ENCODE measurements at places on chromosomes 6 and 20. TPM values are rescaled to one million over a fixed set of nuclear protein-coding genes. Genes with fewer than 3 reads are reported as not detected.

DNA sequence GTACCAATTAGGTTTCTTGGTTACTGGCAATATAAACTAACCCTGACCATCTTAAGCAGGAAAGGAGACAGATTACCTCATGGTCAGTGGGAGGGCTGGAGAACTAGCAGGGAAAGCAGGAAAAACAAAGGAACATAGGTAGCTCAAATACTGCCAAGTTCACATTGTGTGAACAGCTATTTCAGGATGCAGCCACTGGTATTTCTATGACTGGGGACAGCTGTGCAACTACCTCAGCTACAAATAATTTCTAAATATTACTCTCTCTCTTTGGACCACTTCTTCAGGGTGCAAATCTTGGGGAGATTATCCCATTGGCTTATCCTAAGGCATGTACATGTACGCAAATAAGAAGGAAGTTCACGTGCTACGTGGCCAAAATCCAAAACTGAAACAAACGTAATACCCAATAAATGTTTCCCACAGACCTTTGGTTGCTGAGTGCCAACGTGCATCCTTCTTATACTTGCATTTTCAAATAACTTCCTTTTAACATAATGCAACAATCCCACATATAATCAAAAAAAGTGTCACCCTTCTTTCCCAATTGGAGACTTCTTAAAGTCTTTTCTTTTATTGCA is 180.9 kb downstream of the PHF3 start:
- DNase-seq, result no peak
- H3K27me3 ChIP-seq, result no peaks in the 10 kb centered on the region
- no peaks in the 10 kb centered on the region for H3K36me3 ChIP-seq
- H3K27ac ChIP-seq, result no peak overlapping the region
- no peaks in the 10 kb centered on the region for H3K4me1 ChIP-seq
- H3K4me3 ChIP-seq, result no peak overlapping the region

BEND6 gene
- total RNA-seq, result 0.85 TPM

DNA sequence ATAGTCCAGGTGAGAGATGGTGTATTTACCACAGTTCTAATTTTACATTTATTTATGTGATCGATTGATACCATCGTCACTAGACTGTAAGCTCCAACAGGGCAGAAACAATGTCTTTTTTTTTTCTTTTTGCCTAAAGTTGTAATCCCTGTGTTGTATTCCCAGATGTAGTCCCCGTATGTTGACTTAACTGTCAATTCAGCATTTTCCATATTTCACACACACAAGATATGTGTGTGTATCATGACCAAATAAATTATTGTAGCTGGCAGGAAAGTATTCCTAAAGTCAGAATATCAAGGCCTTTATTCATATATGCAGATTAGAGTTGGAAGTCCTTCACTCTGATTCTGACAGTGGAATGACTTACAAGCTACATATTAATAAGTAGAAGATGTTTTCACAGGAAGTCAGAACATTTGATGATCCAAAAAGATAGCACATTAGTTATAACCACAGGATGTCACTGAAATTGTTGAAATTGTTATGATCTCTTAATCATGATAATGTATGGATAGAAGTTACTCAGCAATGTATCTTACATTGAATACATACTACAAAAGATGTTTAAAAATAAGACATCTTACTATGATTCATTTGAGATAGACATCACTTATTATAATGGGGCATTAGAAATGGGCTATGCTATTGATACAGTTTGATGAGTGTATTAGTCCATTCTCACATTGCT is 10.6 kb downstream of the RNF182 start:
- no peak overlapping the region for H3K4me3 ChIP-seq
- no peaks in the 10 kb centered on the region for H3K36me3 ChIP-seq
- no peak overlapping the region for H3K27ac ChIP-seq
- H3K27me3 ChIP-seq, result peaks cover under 1% of the 10 kb centered on the region

DNA sequence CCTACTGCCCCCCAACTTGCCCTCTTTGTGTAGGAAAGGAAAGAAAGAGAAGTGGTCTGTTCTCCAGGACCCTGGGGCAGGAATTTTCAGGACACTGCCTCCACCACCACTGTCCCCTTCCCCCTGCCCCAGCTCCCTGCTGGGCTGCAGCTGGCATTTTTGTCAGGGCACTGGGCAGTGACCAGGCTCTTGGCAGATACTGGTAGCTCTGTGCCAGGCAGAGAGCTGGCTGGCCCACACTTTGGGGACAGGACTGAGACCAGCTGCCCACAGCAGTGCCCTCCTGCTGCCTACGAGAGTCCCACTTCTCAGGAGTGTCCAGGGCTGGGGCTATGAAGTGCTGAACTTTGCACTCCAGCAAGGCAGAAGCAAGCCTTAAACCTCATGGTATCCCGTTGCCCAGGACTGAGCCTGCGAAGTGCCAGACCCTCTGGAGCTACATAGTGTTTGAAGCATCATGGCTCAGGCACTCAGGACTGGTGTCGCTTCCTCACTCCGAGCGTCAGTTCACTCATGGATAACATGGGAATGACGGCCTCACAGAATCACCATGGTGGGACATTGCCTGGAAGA is 19.3 kb downstream of the SLC13A3 start:
- H3K36me3 ChIP-seq, result no peaks in the 10 kb centered on the region
- H3K4me1 ChIP-seq, result no peaks in the 10 kb centered on the region
- no peak overlapping the region for H3K4me3 ChIP-seq
- no peaks in the 10 kb centered on the region for H3K27me3 ChIP-seq
- no peak overlapping the region for H3K27ac ChIP-seq

GRCh38 chr20:1087311-1087905 is 31.0 kb upstream of the PSMF1 start:
- DNase-seq, result no peak
- no peak overlapping the region for H3K27ac ChIP-seq
- H3K4me3 ChIP-seq, result no peak overlapping the region
- H3K27me3 ChIP-seq, result no peaks in the 10 kb centered on the region
- H3K36me3 ChIP-seq, result no peaks in the 10 kb centered on the region

- DNase-seq, result peak; percentile 28
- H3K36me3 ChIP-seq, result no peaks in the 10 kb centered on the region
- H3K27ac ChIP-seq, result peak overlapping the region; percentile 70
Measured at GRCh38 chr6:113854531-113855499, 2.3 kb upstream of the MARCKS start.

SOX18 gene
- 5.3 TPM for total RNA-seq

SYCP2 gene
- 0.51 TPM for total RNA-seq

- DNase-seq, result no peak
- H3K4me3 ChIP-seq, result no peak overlapping the region
- H3K36me3 ChIP-seq, result no peaks in the 10 kb centered on the region
Measured at GRCh38 chr20:53763707-53764414, 170.2 kb upstream of the ZNF217 start.

DNA sequence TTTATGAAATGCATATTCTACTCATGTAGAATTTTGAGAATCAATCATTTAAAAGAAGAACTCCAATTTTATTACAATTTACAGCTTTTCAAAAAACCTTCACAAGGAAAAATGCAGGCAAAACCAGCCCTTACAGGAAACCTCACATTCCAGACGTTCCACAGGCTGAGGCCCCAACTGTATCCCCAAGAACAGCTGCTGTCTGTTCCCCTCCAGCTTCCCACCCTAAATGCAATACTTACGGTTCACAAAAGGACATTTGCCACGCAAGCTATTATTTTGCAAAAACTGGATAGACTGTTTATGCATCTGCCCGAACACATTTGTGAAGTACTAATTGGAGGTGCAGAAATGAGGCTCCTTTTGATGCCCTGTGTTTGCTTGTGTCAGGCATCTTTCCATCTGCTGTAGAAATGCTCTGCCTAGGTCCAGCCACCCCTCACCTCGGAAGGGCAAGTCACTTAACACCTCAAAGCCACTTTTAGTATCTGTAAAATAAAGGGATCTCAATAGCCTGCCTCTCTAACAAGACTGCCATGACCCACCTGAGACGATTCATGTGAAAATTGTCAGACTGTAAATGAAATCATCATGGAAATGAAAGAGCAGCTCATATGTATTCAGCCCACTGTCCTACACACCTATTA is 26.5 kb downstream of the PDE10A start:
- peaks cover 3% of the 10 kb centered on the region for H3K4me1 ChIP-seq
- DNase-seq, result no peak
- no peak overlapping the region for H3K4me3 ChIP-seq
- no peaks in the 10 kb centered on the region for H3K36me3 ChIP-seq

GRCh38 chr20:44153636-44154043 is 33.3 kb downstream of the JPH2 start:
- H3K36me3 ChIP-seq, result no peaks in the 10 kb centered on the region
- H3K27me3 ChIP-seq, result no peaks in the 10 kb centered on the region
- no peak overlapping the region for H3K4me3 ChIP-seq
- H3K4me1 ChIP-seq, result peaks cover 60% of the 10 kb centered on the region
- DNase-seq, result no peak

GRCh38 chr6:36327226-36327918 is 9.3 kb downstream of the BNIP5 start:
- H3K27me3 ChIP-seq, result peaks cover 5% of the 10 kb centered on the region
- no peak overlapping the region for H3K4me3 ChIP-seq
- no peaks in the 10 kb centered on the region for H3K36me3 ChIP-seq
- no peak for DNase-seq
- H3K4me1 ChIP-seq, result no peaks in the 10 kb centered on the region

MAN1A1 gene
- 20.2 TPM for total RNA-seq

GPSM3 gene
- 2.2 TPM for total RNA-seq

SPTLC3 gene
- total RNA-seq, result 1.4 TPM

DNA sequence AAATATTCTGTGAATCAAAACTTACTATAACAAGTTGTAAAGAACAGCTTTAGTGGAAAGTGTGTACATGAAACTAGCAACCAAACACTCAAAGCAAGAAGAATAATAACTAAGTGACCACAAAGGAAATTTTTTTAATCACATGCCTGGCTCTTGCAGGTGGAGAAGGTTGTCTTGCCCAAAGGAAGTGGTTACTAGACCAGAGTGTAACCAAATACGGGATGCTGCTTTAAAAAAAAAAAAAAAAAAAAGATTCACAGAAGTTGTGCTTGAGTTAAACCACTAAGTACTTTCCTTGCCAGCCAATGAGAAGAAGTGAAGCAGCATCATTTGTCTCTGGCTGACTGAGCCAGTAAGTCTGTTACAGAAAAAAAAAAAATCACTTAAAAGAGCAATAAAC is 19.1 kb upstream of the HLA-DQB1 start:
- no peaks in the 10 kb centered on the region for H3K27me3 ChIP-seq
- H3K36me3 ChIP-seq, result no peaks in the 10 kb centered on the region
- H3K27ac ChIP-seq, result no peak overlapping the region
- no peak overlapping the region for H3K4me3 ChIP-seq
- H3K4me1 ChIP-seq, result no peaks in the 10 kb centered on the region
- no peak for DNase-seq

DNA sequence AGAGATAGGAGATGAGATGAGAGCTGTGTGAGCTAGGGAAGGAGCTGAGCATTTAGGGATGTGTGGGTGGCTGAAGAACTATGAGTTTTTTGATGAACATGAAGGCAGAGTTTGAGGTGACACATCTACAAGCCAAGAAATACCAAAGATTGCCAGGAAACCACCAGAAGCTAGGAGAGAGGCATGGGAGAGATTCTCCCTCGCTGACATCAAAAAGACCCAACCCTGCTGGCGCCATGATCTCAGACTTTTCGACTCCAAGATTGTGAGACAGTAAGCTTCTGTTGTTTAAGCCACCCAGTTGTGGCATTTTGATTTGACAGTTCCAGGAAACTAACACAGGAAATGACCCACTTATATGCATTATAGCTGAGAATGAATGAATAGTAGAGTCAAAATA is 790.9 kb downstream of the TFAP2A start:
- no peak overlapping the region for H3K27ac ChIP-seq
- no peaks in the 10 kb centered on the region for H3K36me3 ChIP-seq
- no peaks in the 10 kb centered on the region for H3K27me3 ChIP-seq
- H3K4me1 ChIP-seq, result no peaks in the 10 kb centered on the region

RIPPLY2 gene
- not detected for total RNA-seq

ETV7 gene
- not detected for total RNA-seq

PNLDC1 gene
- total RNA-seq, result not detected

GRCh38 chr6:155315516-155315871 is 1.2 kb upstream of the TFB1M start:
- no peaks in the 10 kb centered on the region for H3K27me3 ChIP-seq
- H3K36me3 ChIP-seq, result peaks cover 8% of the 10 kb centered on the region
- DNase-seq, result no peak
- H3K27ac ChIP-seq, result peak overlapping the region; percentile 87

DNA sequence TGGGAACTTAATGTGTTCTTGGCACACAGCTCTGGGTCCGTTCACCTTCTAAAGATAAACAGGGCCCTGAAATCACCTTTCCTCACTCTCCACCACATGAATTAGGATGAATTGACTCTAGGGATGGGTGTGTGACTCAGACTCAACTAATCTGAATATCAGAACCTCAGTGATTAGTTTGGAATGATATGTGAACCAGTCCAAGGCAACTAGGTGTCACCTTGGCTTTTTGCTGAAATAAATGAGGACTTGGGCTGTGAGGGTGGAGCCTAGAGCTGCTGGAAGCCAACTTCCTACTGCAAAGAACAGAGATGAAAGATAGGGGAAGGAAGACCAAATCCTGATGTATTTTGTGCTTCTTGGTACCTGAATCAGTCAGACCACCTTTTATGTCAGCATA is 132.0 kb upstream of the RNF24 start:
- H3K27ac ChIP-seq, result no peak overlapping the region
- H3K27me3 ChIP-seq, result no peaks in the 10 kb centered on the region
- no peaks in the 10 kb centered on the region for H3K36me3 ChIP-seq
- no peaks in the 10 kb centered on the region for H3K4me1 ChIP-seq

DHX16 gene
- 50.0 TPM for total RNA-seq

DNA sequence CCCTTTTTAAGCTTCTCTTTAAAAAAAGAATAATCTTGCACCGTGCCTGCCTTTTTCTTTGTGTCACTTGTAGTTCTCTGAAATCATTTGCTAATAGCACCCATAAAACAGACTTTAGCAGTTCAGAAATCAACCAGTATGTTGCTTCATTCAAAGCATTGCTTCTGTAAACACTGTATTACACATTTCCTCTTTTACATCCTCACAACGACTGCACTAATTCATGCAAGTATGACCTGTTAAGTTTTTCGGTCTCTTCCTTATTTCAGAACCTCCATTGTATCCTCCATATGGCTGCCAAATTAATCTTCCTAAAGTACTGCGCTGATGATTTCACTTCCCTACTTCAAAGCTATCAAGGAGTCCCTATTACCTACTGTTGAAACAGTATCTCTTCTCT is 142.9 kb upstream of the RNF217 start:
- H3K4me1 ChIP-seq, result peaks cover 8% of the 10 kb centered on the region
- H3K27me3 ChIP-seq, result no peaks in the 10 kb centered on the region
- H3K4me3 ChIP-seq, result no peak overlapping the region
- no peak overlapping the region for H3K27ac ChIP-seq

DNA sequence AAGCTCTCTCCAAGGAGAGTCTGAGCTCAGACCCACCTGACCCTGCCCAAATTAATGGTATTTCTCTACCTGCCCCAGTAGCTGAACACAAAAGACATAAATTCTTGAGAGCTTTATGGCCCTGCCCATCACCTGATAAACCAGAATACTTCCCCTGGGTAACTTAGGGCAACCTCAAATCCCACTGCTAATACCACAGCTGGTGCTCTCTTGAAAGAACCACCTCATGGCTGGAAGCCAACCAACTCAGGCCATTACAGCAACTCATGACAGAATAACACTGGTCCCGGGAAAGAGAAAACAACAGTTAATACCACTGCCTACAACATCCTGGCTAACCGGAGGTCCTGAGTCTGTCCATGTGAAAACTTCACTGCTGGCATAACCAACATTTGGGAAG is 328.6 kb downstream of the NKAIN2 start:
- no peaks in the 10 kb centered on the region for H3K4me1 ChIP-seq
- no peak overlapping the region for H3K27ac ChIP-seq
- no peaks in the 10 kb centered on the region for H3K27me3 ChIP-seq

GRCh38 chr20:2282181-2282580 is 13.6 kb upstream of the TGM3 start:
- no peaks in the 10 kb centered on the region for H3K27me3 ChIP-seq
- DNase-seq, result no peak
- no peak overlapping the region for H3K27ac ChIP-seq
- no peak overlapping the region for H3K4me3 ChIP-seq
- no peaks in the 10 kb centered on the region for H3K36me3 ChIP-seq
